ENCODE measurements at places on chromosomes 7 and 10.
A peak's percentile ranks its signal among the peaks of the same experiment; 100 is the strongest.

DNA sequence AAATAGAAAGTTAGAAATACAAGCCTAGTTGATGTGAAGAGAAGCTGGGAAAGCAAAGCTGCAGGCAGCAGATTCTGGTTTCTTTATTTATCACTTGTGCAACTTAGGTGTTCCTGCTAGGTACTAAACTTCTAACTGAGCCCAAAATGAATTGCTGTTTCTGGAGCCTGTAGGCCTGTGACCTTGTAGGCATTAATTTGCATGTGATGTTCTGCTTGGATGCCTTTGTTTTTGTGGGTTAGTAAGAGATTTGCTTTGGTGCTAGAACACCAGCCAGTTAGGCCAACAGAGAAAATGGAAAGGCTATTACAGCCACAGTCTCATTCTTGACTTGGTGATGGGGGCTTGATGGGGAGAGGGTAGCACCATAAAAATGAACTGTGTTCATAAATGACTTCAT, 370.7 kb downstream of the PPP1R3A start:
- DNase-seq = no peak

DNA sequence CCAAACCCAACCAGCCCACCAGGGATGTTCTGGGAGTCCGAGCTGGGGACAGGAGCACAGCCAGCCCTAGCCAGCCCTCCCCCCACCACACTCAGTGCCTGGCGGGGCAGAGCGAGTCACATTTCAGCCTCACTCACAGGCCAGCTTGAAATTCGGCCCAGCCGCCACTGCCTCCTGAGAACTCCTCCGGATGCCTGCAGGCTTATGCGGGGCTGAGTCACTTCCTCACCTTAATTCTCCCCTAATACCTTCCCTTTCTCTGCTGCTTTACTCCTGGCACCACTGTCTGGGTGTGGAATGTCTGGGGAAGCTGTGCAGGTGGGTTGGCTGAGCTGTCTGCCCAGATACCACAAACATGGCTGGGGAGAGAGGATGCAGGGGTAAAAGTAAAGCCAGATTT, 22.6 kb upstream of the DLG5 start:
- DNase-seq = no peak

DNA sequence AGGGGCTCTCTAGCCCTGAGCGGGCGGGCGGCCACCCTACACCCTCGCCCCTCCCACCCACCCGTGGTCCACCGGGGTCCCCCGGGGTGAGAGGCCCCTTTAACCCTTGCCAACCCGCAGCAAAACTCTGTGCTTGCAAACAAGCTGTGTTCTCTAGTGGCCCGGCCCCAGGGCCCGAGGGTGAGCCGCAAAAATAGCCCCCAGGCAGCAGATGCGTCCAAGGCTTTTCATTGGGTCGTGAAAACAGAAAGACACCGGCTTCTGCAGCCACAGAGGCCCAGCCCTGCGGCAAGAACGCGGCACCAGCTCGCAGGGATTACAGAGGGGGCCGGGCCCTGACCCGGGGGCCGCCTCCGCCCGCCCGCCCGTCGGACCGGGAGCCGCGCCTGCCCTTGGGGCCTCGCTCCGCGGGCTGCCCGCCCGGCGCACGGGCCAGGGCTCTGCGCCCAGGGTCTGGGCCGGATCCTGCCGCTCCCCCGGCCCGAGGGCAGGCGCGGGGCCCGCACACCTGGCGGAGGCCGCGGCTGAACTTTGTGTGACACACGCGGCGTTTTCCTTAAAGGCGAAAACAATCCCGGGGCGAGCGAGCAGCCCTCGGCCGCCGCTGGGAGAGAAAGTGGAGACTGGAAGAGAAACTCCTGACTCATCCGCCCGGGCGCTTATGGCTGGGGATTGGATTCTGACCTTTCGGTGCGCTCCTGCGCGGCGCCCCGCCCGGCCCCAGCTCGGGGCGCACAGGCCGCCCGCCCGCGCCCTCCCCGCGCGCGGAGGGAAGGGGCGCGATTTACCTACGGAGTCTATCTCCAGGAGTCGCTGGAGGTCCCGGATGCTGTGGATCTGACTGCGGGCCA, 2.8 kb downstream of the PDGFA start:
- DNase-seq = no peak

- DNase-seq = no peak
Measured at GRCh38 chr10:78950656-78951587, 117.8 kb upstream of the ZMIZ1 start.

GRCh38 chr7:116426428-116427156, 72.9 kb upstream of the CAV2 start:
- DNase-seq = peak; percentile 1

DNA sequence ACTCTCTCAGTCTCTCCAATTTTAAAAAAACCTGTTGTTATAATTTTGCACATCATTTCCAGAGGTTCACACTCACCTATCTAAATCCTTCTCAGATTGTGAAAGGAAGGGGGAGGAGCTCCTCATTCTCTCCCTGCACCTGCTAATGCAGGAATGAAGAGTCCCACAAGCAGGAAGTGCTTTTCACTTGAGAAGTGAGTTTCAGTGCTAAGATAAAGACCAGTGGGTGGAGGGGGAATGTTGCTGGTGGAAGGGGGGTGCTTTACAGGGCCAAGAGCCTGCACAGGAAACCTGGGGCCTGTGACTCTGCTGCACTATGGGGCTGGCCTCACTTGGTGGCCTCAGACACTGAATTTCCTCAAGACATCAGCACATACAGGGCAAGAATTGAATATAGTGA, 176.4 kb downstream of the PTPN20 start:
- no peak for DNase-seq

GRCh38 chr10:31921031-31921430, 7.6 kb downstream of the ARHGAP12 start:
- DNase-seq = no peak

DNA sequence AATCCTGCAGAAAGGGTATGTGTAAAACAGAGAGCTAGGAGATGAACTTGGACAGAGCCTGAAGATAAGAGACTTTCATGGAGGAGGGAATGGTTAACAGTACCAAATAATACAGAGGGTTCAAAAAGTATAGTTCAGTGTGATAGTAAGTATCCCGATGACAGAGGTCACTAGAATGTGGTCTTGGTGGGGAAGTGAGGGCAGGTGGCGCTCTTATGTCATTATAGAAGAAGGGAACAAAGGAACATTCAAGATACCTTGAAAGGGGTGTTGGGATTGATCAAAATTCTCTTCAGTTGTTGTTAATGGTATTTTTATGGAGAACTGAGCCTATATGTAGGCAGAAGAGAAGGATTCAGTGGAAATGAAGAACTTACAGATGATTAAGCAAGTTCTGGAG, 312.5 kb downstream of the SUGCT start:
- no peak for DNase-seq

GRCh38 chr10:101580486-101581399, 7.3 kb downstream of the POLL start:
- no peak for DNase-seq

Measured in stimulated activated CD4-positive, alpha-beta T cell treated with anti-CD3 and anti-CD28 coated beads, Interleukin-4, amount 100 ng/mL, for 4 hours (primary cell).